ENCODE measurements at places on chromosomes 7 and 10.

GRCh38 chr10:128438417-128439063 lies 312.3 kb upstream of the MKI67 start:
- no peak for DNase-seq

- no peak for DNase-seq
Measured at GRCh38 chr7:51027106-51027934, 244.6 kb upstream of the GRB10 start.

DNA sequence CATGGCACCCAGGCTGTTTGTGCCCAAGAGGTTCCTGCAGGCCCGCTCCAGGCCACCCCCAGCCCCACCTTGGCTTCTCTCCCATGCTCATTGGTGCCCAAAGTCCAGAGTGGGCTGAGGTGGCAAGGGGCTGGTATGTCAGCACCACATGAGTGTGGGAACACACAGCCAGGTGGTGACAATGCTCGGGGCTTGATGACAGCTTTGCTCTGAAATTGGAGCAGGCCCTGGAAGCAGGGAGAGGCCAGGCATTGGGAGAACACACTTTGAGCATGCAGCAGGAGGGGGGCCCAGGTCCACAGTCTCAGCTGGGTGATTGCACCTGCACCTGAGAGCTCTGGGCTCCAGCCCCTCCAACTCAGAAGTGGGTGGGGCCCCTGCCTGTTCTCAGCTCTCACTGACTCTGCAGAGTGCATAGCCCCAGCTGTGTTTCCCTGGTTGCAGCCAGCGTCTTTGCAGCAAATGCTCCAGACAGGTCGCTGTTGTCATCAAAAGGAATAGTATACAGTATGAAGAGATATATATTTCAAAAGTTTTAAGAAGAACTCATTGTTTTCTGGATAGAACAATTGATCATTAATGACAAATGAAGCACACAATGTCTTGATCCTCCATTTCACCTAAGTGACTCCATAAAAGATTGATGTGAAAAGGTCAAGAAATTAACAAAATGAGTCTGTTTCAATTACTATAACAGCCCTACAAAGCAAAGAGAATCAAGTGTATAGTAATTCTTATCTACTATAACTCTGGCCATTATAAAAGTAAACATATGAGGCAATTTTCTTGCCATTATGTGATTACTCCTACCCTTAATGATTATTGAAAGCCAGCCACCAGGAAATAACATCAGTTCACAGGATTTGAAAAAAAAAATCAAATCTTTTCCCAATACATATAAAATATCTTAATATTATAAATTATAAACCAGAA lies 848.1 kb downstream of the PCDH15 start:
- DNase-seq: no peak

GRCh38 chr7:150801242-150801945 lies 825 bp downstream of the TMEM176A start:
- no peak for DNase-seq

- DNase-seq: no peak
Measured at GRCh38 chr7:151761231-151761630, 115.7 kb downstream of the PRKAG2 start.

- DNase-seq: no peak
Measured at GRCh38 chr10:130744631-130745030, 566.9 kb downstream of the TCERG1L start.

DNA sequence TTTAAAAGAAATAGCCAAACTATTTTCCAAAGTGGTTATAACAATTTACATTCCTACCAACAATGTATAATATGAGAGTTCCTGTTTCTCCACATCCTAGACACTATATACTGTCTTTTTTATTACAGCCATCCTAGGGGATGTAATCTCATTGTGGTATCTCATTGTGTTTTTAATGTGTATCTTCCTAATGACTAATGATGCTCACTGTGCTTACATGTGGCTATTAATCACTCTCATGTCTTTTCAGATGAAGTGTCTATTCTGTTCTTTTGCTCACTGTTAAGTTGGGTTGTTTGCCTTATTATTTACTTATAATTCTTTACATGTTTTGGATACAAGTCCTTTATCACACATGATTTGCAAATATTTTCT lies 71.8 kb downstream of the ZNF438 start:
- no peak for DNase-seq
